ENCODE measurements at places on chromosomes 3 and 15.

DNA sequence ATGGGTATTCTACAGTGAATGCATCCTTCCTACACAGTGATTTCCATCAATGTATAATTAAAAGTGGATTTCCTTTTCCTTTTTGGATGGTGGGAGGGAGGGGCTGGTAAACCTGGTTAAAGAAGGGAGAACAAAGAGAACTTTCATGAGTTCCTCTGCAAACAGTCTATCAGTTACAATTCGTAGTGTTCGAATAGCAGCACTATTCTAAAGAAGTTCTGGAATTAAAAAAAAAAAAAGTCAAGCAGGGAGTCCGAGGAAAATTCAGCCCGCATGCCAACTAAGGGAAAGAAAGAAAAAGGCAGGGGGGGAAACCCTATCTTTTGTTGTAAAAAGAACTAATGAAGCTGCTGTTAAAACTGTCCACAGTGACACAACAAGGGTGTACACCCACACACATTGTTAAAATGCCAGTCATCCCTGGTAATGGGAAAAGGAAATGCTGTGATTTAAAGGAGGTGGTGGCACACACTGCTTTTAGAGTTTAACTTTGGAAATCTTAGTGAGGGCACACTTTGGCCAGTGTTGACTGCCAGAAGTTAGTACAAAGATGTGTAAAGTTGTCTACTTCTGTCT lies 521.2 kb downstream of the ZIC1 start:
- no peak for DNase-seq

DNA sequence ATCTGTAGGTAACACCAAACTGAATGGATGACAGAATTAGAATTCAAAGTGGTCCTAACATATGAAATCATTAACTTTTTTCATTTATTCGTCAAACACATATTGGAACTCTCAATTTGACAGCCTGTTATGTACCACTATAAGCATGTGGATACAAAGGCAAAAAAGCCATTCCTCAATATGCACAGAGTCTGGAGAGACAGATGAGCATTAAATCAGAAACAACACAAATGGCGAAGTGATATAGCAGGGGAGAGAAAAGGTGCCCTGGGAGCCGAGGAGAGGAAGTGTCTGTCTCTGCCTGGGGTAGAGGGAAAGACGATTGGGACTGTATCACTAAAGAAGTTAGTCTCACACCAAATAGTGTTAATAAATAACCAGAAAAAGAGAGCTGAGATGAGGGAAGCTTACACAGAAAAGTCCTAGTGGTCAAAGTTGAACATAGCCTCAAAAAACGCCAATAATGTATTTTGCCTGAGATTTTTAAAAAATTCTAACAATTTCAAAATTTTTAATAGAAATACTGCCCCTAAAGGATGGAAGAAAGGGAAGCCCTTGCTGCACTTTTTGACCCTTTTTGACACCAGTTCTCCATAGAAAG lies 417.5 kb downstream of the TUSC7 start:
- no peak for DNase-seq

DNA sequence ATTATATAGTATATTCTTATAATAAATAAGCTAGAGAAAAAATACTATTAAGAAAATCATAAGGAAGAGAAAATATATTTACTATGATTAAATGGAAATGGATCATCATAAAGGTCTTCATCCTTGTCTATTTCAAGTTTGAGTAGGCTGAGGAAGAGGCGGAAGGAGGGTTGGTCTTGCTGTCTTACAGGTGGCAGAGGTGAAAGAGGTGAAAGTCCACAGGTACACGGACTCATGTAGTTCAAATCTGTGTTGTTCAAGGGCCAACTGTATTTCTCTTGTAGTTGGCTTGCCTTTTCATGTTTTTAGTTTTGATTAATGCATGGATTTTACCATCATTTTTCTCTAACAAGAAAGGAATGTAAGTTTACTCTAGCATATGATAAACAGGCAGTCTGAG lies 41.7 kb downstream of the PDCD6IP start:
- DNase-seq: no peak

GRCh38 chr3:116111765-116112164 lies 333.5 kb downstream of the LSAMP start:
- DNase-seq: no peak

- no peak for DNase-seq
Observed at GRCh38 chr15:99614749-99615288, 49.0 kb downstream of the MEF2A start.
